ENCODE measurements at places on chromosomes 3 and 15. TPM values are rescaled to one million over a fixed set of nuclear protein-coding genes. Genes with fewer than 3 reads are reported as not detected.

DNA sequence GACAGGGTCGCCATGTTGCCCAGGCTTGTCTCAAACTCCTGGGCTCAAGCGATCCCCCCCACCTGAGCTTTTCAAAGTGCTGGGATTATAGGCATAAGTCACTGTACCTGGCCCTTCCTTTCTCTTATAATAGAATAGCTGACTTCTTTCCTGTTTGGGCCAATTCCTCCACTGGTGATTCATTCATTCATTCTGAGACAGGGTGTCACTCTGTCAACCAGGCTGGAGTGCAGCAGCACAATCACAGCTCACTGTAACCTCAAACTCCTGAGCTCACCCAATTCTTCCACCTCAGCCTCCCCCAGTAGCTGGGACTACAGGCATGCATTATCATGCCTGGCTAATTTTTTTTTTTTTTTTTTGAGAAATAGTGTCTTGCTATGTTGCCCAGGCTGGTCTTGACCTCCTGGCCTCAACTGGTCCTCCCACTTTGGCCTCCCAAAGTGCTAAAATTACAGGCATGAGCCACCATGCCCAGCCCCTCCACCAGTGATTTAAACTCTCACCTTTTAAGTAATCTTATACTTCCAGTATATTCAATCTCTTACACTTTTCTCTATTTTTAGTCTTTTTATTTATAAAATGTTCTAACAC is 20.9 kb downstream of the GNB4 start:
- H3K4me1 ChIP-seq = no peaks in the 10 kb centered on the region
- H3K27me3 ChIP-seq = no peaks in the 10 kb centered on the region
- H3K36me3 ChIP-seq = no peaks in the 10 kb centered on the region
- H3K27ac ChIP-seq = no peak overlapping the region

DNA sequence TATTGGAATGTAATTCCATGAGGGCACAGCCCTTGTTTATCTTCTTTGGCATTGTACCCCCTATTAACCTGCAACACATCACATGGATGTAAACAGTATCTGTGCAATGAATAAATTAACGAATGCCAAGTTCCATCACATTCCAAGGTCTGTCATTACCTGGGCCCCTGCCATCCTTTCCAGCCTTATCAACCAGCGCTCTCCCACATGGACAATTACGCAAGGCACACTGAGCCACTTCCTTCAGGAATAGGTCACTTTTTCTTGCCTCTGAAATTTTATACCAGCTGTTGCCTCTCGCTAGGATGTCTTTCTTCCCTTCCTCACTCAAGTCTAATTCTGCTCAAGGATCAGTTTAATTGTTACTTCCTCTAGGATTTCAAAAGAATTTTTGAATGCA is 1051.8 kb upstream of the CFAP20DC start:
- H3K4me3 ChIP-seq = no peak overlapping the region
- no peaks in the 10 kb centered on the region for H3K36me3 ChIP-seq
- H3K4me1 ChIP-seq = no peaks in the 10 kb centered on the region

DNA sequence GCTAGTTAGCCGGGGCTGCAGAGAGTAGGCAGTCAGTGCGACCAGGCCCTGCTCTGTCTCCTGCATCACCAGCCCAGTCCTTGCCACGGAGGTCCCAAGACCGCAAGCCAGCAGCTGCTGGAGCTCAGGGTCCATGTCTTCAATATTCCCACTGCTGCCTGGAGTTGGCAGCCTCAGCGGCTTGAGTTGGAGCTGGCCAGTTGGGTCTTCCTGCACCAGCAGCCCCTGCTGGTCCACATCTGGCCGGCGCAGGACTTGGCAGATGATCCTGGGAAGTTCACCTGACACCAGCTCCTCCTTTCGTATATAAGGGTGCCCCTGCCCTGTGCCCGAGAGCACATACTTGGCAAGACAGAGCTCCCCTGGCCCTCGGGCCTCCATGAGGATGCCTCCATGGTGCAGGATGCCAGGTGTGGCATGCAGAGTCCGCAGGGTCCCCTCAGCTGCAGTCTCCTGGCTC is 5.7 kb downstream of the XIRP1 start:
- H3K36me3 ChIP-seq = no peaks in the 10 kb centered on the region
- H3K4me1 ChIP-seq = no peaks in the 10 kb centered on the region
- no peak for DNase-seq
- H3K27me3 ChIP-seq = no peaks in the 10 kb centered on the region
- H3K27ac ChIP-seq = no peak overlapping the region

DNA sequence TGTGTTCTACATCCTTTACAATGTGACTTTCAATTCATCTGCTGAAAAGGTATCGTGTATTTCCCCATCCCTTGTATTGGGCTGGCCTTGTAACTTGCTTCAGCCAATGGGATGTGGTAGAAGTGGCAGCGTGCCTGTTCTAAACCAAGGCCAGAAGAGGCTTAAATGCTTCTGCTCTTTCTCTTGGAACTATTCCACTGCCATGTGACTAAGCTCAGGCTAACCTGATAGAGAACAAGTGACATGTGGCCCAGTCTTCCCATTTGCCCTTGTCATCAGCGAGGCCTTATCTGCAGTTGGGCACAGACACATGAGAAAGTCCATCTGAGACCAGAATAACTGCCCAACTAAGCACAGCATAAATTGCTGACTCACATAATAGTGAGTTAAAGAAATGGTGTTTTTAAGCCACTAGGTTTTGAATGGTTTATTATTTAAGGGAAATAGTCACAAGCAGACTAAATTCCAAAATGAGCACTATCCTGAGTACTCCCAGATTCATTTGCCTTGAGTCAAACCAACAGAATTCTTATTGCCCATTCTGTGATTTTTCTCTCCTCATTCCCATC is 230.2 kb downstream of the CPNE4 start:
- H3K27me3 ChIP-seq = peaks cover 52% of the 10 kb centered on the region
- H3K4me1 ChIP-seq = no peaks in the 10 kb centered on the region
- H3K36me3 ChIP-seq = no peaks in the 10 kb centered on the region
- no peak overlapping the region for H3K27ac ChIP-seq

DNA sequence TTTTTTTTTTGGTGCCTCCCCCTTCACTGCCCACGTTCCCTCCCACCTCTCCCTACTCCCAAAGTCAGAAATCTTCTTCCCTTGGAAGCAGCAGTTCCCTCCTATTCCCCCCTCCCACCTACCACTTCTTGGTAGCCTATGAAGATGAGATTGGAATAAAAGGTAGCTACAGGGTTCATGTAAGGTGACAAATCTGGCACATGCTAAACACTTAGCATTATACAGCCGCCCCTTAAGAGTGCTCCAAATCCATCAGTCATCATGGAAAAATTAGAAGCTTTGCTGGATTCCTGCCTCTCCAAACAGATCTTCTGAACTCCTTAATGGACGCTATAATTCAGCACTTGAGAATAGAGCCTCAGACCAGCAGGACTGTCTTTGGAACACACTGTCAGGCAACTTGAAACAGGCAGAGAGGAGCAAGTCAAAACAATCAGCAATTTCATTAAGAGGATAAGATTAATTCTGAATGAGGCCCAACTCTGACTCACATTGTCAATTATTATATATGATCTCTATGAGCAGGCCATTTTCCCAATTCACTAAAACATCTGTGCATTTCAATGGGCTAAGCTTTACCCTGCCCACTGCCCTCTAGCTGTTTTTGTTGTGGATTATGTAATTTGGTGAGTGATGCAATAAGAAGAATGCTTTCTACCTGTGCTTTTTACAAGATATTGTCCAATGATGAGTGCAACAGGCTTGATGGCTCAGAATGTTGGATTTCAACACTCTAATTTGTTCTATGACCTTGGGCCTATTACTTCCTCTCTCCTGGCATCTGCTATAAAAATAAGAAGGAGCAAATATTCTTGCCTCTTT is 34.6 kb upstream of the SPRED1 start:
- no peaks in the 10 kb centered on the region for H3K36me3 ChIP-seq
- no peak for DNase-seq
- no peak overlapping the region for H3K4me3 ChIP-seq
- no peaks in the 10 kb centered on the region for H3K27me3 ChIP-seq
- H3K27ac ChIP-seq = no peak overlapping the region

DNA sequence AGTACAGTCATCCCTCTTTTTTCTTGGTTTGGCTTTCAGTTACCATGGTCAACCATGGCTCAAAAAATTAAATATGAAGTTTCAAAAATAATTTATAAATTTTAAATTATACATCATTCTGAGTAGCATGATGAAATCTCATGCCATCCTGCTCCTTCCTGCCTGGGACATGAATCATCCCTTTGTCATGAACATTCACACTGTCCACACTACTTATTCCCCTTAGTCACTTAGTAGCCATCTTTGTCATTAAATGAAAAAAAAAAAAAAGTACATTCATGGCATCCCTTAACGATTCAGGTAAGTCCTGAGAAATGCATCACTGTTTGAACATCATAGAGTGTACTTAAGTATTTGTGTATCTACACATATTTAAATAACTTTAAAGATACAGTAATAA is 1046.3 kb downstream of the ROBO2 start:
- no peak overlapping the region for H3K4me3 ChIP-seq
- DNase-seq = no peak
- H3K4me1 ChIP-seq = no peaks in the 10 kb centered on the region

DNA sequence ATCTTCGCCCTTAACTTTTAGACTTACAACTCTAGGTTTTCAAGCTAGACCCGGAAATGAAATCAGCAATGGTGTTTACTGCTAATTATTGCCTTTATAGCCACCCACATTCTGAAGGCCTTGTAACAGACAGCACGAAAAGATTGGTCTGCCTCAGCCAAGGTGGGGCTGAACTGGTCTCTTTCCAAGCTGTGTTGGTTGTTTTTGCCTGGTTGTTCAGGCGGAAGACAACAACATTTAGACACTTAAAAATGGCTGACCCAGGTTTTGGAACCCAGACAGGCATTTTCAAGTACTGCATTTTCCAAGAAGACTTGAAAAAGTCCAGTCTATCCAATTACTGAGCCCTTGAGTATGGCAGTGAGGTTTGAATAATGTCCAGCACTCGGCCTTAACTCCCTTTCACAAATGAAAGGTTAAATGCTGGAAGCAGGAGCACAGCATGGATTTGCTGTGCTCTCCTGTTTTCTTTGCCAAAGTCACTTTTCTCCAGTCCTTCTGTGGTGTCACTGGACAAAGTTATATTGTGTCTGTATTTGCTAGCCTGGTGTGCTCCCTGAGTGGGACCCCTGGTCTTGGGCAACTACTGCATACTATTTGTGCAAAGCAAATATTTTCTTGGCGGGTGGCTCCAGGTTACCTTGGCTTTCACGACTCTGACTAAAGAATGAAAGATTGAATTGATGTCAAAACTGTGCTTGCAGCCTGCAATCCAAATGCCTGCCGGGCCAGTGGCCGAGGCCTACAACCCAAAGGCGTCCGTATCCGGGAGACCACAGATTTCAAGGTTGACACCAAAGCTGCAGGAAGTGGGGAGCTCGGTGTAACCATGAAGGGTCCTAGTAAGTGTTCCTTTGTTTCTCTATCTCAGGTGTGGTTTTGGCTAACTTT is 93.5 kb downstream of the FLNB start:
- H3K4me3 ChIP-seq = no peak overlapping the region
- H3K36me3 ChIP-seq = peaks cover 12% of the 10 kb centered on the region
- H3K27ac ChIP-seq = no peak overlapping the region
- DNase-seq = no peak
- no peaks in the 10 kb centered on the region for H3K27me3 ChIP-seq
- no peaks in the 10 kb centered on the region for H3K4me1 ChIP-seq

Gene ATP8B4
- 0.25 TPM for total RNA-seq

GRCh38 chr3:5047764-5048419 is 68.7 kb downstream of the BHLHE40 start:
- H3K4me1 ChIP-seq = peaks cover 4% of the 10 kb centered on the region
- no peak overlapping the region for H3K4me3 ChIP-seq
- H3K27me3 ChIP-seq = no peaks in the 10 kb centered on the region

DNA sequence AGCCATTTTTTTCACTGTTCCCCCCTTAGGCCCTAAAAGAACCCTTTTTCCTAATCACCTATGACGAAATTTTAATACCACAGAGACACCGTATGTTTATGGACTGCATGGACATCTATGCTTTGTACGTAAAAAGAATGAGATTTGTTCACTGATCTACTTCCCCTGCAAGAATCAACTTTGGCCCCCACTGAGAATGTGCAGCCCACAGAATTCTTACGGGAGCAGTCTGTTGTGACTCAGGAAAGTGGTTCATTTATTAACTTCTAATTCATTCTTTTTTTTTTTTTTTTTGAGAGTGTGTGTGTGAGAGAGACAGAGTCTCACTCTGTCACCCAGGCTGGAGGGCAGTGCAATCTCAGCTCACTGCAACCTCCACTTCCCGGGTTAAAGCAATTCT is 17.6 kb downstream of the EIF4E3 start:
- H3K4me3 ChIP-seq = no peak overlapping the region
- no peak overlapping the region for H3K27ac ChIP-seq
- no peaks in the 10 kb centered on the region for H3K4me1 ChIP-seq
- H3K36me3 ChIP-seq = no peaks in the 10 kb centered on the region
- no peaks in the 10 kb centered on the region for H3K27me3 ChIP-seq

GRCh38 chr3:11088831-11089230 is 65.5 kb upstream of the HRH1 start:
- no peak overlapping the region for H3K27ac ChIP-seq
- H3K36me3 ChIP-seq = no peaks in the 10 kb centered on the region
- no peak for DNase-seq
- H3K4me1 ChIP-seq = peaks cover 20% of the 10 kb centered on the region

- no peak overlapping the region for H3K27ac ChIP-seq
- H3K27me3 ChIP-seq = no peaks in the 10 kb centered on the region
- DNase-seq = no peak
- no peaks in the 10 kb centered on the region for H3K4me1 ChIP-seq
- H3K36me3 ChIP-seq = no peaks in the 10 kb centered on the region
Measured at GRCh38 chr3:150264561-150265279, 143.4 kb upstream of the TSC22D2 start.

DNA sequence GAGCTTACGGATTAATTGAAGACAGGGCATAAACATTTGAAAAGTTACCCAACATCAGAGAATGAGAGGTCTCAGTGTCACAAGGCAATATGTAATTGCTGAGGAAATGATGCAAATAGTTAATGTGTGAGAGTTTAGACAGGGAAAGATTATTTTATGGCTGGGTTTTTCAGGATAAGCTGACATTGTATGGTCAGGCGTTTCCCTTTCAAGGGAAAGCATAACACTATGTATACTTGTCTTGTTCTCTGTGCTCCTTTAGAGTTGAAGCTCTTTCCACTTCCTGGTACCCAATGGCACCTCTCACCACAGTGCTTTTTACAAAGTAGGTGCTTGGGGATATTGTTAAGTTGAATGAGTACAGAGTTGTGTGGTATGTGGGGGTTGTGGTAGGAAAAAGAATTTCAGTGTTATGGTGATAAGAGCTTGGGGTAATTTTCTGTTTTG is 19.9 kb downstream of the IQGAP1 start:
- no peaks in the 10 kb centered on the region for H3K27me3 ChIP-seq
- DNase-seq = no peak
- H3K27ac ChIP-seq = no peak overlapping the region
- no peaks in the 10 kb centered on the region for H3K36me3 ChIP-seq

DNA sequence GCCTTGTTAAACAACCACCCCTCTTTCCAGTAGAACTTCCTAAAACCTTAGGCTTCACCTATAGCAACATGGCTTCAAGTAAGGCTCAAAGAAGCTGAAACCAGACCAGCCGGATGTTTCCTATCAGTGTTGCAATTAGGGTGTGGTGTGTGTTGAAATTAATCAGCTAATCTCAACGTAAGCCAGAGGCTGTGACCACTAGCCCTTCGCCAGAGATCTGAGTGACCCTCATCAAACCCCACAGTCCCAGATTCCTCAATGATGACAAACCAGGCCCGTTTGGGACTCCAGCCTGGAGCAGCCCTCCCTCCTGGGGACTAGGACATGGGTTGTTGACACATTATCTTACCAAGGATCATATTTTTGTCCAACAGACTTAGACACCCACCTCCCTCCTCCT is 27.3 kb downstream of the CYP11A1 start:
- H3K36me3 ChIP-seq = no peaks in the 10 kb centered on the region
- no peak for DNase-seq
- H3K27me3 ChIP-seq = no peaks in the 10 kb centered on the region
- H3K4me3 ChIP-seq = no peak overlapping the region

GRCh38 chr15:56772868-56773639 is 39.7 kb upstream of the ZNF280D start:
- H3K36me3 ChIP-seq = no peaks in the 10 kb centered on the region
- H3K4me3 ChIP-seq = no peak overlapping the region
- no peak overlapping the region for H3K27ac ChIP-seq
- H3K4me1 ChIP-seq = no peaks in the 10 kb centered on the region

All from HCT116 (cell line).